Posterior cingulate gyrus (tissue), 11 donors: ENCODE measurements at places on chromosomes 1 and 21.

GRCh38 chr21:29708401-29708800 lies 231.4 kb downstream of the GRIK1 start:
- DNase-seq, result no peak

DNA sequence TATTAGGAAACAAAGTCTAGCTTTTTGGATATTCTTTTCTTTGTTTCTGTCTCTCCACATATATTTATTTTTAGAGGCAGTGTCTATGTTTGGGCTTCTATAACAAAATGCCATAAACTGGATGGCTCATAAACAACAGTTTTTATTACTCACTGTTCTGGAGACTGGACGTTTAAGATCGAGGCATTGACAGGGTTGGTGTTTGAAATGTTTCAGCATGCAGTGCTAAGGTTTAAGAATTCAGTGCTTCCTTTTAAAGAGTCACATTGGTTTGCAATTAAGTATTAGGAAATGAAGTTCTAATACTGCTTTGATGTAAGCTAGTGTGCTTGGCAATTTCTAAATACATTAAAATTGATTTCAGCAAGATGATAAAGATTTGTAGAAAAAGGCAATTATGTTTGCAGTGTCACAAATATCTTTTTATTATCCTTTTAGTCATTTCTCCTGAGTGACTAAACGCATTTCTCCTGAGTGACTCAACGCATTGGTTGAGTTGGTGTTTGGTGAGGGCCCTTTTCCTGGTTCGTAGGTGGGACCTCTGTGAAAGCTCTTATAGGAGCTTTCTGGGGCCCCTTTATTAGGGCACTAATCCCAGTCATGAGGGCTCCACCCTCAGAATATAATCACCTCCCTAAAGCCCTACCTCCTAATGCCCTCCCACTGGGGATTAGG lies 317.0 kb downstream of the USP25 start:
- no peak for DNase-seq

GRCh38 chr21:14673649-14674048 lies 127.5 kb upstream of the SAMSN1 start:
- DNase-seq, result no peak

GRCh38 chr21:35375115-35375514 lies 326.0 kb upstream of the RUNX1 start:
- DNase-seq, result no peak

DNA sequence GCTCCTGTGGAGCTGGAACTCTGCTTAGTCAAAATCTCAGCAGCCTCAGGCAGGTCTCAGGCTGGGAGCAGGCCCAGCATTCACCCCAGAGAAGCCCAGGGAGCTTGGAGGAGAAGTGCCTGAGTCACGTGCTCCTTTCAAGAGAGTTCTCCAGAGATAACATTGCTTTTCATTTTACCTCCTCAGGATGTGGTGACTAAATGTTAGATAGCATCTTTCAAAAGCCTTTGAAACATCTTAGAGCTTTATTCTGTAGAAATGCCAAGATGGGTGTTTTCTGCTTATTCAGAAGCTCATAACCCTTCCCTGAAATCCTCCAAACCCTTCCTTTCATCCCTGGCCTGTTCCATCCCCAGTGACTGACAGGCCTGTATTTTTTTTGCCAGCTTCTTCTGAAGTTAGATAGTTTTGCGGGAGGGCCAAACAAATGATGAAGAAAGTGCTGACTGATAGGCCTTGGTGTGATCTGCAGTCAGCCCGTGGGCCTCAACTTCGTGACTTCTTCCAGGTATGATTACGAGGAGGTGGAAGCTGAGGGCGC lies 58.0 kb downstream of the PGM1 start:
- DNase-seq, result no peak

- DNase-seq, result peak; percentile 87
These were observed at the start of gene GNPAT for GRCh38 chr1:231240883-231241735. Gene GNPAT, plus strand, starts transcription at chr1:231241212. Its CDS starts 167 bp downstream, at chr1:231241379.

DNA sequence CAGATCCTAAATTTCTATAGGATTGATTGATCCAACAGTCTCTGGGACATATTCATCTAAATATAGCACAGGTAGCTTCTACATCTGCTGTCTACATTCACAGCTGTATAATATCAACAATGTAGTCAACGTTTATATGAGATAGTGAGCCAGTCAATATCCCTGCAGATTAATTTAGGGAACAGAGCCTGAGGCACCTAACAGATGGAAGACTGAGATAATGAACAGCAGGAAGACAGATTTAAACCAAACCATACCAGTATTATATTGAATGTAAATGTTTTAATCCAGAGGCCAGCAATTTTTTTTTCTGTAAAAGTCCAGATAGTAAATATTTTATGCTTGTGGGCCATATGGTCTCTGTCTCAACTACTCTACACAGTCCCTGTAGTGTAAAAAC lies 2072.4 kb downstream of the MRPL39 start:
- no peak for DNase-seq

DNA sequence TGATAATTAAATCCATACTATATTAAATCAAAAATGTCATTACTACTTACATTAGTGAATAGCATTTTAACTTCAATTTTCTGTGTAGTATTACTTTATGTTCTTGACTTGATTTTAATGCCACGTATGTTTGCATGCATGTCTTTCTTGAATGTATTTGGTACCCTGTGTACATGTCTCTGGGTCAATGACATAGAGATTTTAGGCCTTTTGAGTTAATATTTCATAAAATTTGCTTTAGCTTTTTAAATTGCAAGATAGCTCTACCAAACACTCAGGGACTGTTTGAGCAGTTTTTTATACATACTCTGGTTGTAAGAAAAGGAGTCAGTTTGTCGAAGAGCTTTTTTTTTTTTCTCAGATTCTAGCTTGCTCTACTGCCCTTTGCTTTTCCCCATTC lies 1.5 kb downstream of the MLLT11 start:
- DNase-seq, result no peak

DNA sequence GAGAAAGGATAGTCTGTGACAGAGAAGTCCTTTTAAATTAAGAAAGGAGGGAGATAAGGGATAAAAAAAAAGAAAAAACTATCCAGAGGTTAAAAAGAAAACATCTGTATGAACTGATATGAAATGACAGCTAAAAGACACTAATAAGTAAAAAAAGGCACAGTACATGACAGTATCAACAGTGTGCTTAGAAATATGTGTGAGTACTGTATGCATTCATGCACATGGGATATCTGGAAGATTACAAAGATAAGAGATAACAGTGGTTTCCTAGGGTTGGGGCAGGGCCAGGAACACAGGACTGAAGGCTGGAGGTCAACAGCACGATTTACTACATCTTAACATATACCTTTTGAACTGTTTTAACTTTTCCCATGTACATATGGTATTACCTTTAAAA lies 13.3 kb downstream of the PTP4A2 start:
- no peak for DNase-seq

DNA sequence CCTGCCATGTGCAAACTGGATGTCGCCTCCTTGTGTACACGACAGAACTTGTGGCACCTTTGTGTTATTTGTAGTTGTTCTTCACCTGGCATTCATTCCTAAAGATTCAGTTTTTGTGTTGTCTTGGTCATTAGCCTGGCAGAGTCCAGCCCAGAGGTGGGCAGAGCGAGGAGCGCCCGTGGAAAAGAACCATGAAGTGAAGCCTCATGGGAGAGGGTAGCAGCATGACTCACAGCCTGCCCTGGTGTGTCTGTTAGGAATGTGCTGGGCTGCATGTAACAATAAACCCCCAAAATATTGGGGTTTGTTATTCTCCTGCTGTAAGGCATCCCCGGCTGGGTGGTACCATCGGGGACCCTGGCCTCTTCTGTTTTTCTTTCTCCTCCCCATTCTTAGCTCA lies 124.9 kb upstream of the TMEM51 start:
- no peak for DNase-seq

DNA sequence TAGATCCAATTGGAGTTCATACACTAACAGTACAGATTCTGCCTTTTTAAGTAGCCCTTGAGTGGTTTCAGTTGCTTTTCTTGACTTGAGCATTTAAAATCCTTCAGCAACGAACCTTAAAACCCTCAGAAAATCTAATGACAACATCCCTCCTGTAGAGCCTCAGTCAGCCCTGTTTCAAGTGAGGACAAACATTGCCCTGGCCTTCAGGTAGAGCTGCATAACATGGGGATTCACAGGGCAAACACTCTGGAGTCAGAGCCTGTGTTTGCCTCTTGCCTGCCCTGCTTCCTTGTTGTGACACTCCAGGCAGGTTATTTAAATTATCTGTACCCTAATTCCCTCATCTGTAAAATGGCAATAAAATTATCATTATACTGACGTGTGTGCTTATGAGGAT lies 96.1 kb upstream of the KCNA3 start:
- DNase-seq, result no peak

- no peak for DNase-seq
These were observed 15.9 kb downstream of the CLDN14 start for GRCh38 chr21:36463991-36464390.

DNA sequence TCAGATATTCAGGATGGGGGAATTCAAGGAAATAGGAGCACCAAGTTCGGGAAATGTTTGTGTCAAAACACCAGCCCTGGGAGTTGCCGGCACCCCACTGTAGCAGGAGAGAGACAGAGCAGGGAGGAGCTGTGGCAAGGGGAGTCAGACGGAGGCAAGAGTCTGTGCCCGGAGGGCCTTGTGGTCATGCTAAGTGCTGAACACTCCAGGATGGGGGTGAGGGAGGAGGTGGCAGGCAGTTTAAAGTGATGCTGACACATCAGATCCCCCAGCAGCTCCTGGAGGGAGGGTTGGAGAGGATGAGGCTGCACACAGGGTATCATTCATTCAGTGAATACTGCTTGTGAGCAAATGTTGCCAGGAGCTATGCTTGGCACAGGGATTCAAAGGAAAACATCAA lies 150.3 kb upstream of the ETV3 start:
- DNase-seq, result no peak

- DNase-seq, result no peak
These were observed 28.3 kb upstream of the NEK7 start for GRCh38 chr1:198128533-198128932.

GRCh38 chr1:10320336-10320735 lies 78.5 kb upstream of the PGD start:
- no peak for DNase-seq

- DNase-seq, result peak; percentile 37
These were observed 705 bp downstream of the UROD start for GRCh38 chr1:45012639-45013278.

DNA sequence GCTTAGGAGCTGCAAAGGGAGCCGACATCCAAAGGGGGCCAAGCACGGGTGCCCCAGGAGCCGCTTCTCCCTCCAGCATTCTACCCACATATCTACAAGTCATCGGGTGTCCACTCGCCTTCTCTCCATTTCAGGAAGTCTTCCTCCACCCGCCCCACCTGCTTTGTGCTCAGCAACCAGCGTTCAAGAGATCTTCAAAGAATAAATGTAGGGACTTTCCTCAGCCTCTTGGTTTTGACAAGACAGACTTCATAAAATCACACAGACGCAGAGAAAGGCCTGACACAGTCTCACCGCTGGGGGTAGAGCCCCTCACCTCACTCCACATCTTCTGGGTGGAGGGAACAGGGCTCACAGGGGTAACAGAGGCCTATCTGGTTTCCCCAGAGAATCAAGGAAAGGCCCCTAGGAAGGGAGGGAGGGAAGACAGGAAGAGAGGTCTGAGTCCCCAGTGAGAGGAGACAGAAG lies 49.5 kb downstream of the SSBP3 start:
- no peak for DNase-seq

GRCh38 chr1:94998114-94998513 lies 71.2 kb upstream of the CNN3 start:
- DNase-seq, result no peak

- no peak for DNase-seq
These were observed 2.1 kb downstream of the SCCPDH start for GRCh38 chr1:246726255-246726679.

DNA sequence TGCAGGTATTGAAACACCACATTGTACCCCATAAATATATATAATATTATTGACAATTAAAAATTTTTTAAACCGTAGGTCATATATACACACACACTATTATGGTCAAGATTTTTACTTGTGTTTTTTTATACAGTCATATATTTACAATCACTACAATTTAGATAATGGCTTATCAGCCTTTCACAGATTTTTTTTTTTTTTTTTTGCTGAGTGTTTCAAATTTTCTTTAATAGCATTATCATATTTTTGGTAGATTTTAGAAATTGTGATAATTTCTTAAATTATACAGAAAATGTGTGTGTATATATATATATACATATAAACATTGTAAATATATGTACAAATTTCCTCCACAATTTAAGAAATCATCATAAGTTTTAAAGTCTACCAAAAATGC lies 68.6 kb upstream of the RGS2 start:
- DNase-seq, result no peak
